ENCODE measurements at places on chromosomes 12 and 14. TPM values are rescaled to one million over a fixed set of nuclear protein-coding genes. Genes with fewer than 3 reads are reported as not detected.

- H3K4me1 ChIP-seq: peaks cover 15% of the 10 kb centered on the region
- H3K27ac ChIP-seq: no peak overlapping the region
- peak; percentile 61 for DNase-seq
- peaks cover 13% of the 10 kb centered on the region for H3K27me3 ChIP-seq
- no peaks in the 10 kb centered on the region for H3K36me3 ChIP-seq
Observed at GRCh38 chr12:102300824-102301461, 103.3 kb upstream of the PMCH start.

DNA sequence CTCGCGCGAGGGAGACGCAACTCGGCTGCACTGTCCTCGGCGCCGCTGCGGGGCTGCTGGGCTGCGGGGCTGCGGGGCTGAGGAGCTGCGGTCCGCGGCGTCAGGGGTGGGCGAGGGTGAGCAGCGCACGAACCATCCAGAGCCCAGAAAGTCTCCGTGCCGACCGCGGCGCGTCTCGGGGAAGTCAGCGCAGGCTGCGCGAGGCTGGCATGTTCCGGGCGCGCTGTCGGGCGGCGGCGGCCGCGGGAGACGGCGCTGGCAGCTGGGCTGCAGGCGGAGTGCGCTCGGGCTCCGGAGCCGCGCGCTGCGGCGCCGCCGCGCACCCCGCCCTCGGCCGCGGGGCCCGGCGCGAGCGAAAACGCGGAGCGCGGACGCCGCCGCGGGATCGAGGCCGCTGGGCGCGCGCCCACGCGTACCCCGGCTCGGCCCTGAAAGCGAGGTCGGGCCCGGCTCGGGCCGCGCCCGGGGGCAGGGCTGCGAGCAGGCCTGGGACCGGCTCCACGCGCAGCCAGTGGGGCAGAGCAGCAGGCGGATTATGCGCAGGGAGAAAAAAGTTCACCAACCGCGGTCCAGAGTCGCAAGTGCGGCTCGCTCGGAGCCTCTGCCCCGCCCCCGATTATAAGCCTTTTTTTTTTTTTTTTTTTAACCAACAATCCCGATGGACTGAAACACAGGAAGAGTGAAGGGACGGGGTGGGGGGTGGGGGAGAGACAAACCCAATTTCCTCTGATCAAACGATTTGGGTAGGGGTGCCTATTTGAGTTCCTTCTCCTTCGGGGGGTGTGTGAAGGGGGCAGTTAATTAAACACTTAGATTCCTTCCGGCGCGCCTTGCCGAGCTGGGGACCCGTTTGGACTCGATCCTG lies at the start of gene PRICKLE1:
Gene PRICKLE1 (minus strand): TSS at position 282 of the 865 bp plus-strand sequence. CDS start 117,230 bp downstream, outside the sequence.
- H3K4me1 ChIP-seq: peaks cover 16% of the 10 kb centered on the region
- no peak for DNase-seq
- peak within 1 kb of the TSS; percentile 52 for H3K4me3 ChIP-seq

- peaks cover 19% of the 10 kb centered on the region for H3K27me3 ChIP-seq
- DNase-seq: no peak
- H3K4me3 ChIP-seq: peak overlapping the region; percentile 65
Observed at GRCh38 chr12:123150275-123150743, 581 bp downstream of the PITPNM2 start.

DNA sequence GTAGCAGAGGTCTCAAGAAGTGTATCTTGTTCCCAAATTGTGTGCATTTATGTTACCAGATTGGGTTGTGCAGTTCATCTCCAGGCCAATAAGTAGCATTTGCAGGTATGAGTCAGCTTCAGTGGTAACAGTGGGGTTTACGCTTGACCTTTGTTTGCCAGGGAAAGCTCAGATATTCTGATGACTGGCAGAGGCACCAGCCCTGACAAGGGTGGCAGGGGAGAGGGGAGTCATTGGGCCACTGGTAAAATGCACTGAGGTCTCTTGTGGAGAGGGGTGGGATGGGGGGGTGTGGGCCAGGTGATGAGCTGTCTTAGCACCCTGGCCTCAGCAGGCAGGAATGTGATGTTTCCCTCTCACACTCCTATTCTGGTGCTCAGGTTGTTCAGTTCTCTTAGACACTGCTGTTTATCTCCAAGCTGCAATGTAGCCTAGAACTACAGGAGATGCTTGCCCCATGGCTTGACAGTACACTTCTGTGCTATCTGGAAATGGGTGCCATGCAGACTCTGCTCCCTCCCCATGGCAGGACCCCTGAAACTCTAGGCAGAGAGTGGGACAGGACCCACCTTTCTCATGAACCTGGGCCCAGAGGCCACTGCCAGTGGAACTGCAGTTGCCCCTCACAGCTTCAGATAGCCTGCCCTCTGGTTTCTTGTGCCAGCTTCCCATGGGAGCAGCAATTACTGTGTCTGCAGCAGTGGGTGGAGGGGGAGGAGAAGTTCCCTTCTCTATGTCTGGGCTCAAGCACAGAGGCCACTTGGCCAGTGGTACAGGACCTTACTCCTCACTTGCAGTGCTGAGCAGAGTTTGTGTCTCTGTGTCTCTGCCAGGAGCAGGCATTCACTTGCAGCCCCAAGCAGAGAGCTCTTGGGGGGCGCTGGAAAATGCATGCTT lies 31.9 kb downstream of the USP15 start:
- H3K4me3 ChIP-seq: no peak overlapping the region
- H3K36me3 ChIP-seq: peaks cover 75% of the 10 kb centered on the region
- peaks cover 60% of the 10 kb centered on the region for H3K4me1 ChIP-seq
- DNase-seq: no peak
- no peaks in the 10 kb centered on the region for H3K27me3 ChIP-seq
- peak overlapping the region; percentile 16 for H3K27ac ChIP-seq

DNA sequence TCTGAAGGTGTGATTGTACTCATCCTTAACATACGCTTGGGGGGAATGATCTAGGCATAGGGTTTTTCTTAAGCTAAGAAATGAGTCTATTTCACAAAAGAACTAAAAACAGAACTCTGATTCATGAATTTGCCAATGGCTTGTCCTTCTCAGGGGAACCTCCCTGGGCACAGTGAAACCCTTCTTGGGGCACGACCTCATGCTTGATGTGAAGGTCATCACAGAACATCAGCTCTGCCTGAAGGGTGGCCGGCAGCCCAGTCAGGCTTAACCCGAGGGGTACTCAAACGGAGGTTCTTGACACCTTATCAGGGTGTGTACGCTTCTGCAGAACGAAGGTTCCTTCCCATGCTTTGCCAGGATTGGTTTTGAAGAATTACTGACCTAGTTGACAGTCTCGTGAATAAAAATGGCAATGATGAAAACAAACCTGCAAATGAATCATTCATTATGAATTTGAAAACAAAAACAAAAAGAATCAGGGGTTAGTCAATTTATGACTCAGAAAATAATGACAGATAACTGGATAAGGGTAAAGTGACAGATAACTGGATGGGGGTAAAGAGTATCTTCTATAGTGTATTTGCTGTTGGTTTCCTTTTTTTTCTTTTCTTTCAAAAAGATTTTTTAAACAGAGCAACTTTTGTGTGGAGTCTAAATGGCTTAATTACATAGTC lies 86.4 kb downstream of the GALNT8 start:
- H3K4me1 ChIP-seq: peaks cover 34% of the 10 kb centered on the region
- H3K36me3 ChIP-seq: peaks cover 5% of the 10 kb centered on the region
- DNase-seq: no peak
- peaks cover 61% of the 10 kb centered on the region for H3K27me3 ChIP-seq
- H3K27ac ChIP-seq: peak overlapping the region; percentile 7

DNA sequence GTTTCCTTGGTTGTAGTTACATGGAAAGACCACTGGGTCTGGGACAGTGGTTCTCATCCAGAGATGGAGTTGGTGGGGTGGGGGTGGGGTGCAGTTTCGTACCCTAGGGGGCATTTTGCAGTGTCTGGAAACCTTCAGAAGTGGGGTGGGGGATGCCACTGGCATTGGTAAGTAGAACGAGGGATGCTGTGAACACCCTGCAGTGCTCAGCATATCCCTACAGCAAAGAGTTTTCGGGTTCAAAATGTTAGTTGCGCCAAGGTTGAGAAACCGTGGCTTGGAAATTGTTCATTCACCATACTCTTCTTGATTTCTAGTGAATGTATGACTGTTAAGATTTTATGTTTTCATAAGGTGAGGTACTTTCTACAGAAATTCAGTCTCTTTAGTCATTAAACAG lies 28.7 kb downstream of the TRAF3 start:
- no peaks in the 10 kb centered on the region for H3K27me3 ChIP-seq
- H3K4me1 ChIP-seq: peaks cover 72% of the 10 kb centered on the region
- H3K36me3 ChIP-seq: peaks cover 16% of the 10 kb centered on the region

The PROX2 gene
- total RNA-seq: 0.44 TPM

The CFAP54 gene
- 0.33 TPM for total RNA-seq

The RNASE1 gene
- total RNA-seq: not detected
